Stimulated activated CD4-positive, alpha-beta T cell treated with anti-CD3 and anti-CD28 coated beads, Interleukin-12 subunit alpha, Interleukin-12 subunit beta, amount 100 ng/mL, for 48 hours (primary cell): ENCODE measurements at places on chromosomes 3 and 15.
A peak's percentile ranks its signal among the peaks of the same experiment; 100 is the strongest.

DNA sequence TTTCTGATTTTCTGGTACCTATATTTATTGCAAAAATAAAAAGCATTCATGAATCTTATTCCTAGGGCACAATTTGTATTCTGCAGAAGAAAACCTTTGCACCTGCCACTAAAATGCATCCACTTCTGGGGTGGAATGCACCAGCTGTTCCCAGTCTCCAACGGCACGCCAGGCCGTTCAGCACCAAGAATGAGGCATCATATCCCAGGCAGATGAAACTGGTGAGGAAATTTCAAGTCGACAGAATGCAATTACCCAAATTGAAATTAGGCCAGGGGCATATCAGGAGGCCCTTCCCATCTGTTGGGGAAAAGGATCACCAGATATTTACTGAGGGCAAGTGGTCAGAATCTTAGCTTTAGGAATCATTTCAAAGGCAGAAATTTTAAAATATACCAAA lies 13.6 kb upstream of the RBMS3 start:
- DNase-seq, result no peak

GRCh38 chr3:181716966-181717365 lies 5.2 kb downstream of the SOX2 start:
- no peak for DNase-seq

DNA sequence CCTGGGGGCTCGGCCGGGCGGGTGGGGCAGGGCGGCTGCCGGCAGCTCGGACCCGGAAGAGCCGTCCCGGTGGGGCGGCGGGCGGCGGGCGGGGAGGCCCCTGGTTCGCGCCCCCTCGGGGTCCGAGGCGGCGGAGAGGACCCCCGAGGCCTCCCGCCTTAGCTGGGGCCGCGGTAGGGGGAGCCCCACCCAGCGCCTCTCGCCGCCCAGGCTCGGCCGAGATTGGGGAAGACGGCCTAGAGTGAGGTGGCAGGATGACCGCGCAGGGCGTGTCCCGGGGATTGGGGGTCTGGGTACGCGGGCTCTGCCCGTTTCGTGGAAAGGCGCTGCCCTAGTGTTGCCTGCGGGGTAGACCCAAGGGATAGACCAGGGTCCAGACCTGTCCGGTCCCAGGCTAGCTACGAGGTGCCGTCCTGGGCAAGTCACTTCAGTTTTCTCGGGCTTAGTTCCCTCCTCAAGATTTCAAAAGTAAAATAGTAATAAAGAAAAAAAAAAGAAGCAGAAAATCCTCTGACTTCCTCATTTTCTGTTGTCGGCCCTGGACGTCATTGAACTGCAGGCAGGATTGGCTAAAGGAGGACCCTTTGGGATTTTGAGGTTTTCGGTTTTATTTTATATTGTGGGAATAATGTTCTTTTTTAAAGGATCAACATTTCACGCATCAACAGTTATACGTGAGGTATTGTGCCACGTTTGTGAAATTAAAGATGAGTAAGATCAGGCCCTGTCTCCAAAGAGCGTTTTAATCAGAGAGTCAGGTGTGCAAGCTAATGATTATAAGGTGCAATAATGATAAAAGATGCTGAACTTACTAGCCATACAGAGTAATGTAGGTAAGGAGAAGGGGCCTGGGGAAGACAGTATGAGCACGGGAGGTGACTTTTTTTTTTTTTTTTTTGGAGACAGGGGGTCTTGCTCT lies 679 bp downstream of the IQGAP1 start:
- peak; percentile 30 for DNase-seq

- peak; percentile 28 for DNase-seq
Measured at GRCh38 chr15:90221246-90221900, 12.4 kb downstream of the CIB1 start.

- DNase-seq, result no peak
Measured at GRCh38 chr3:39115870-39116269, 8.4 kb downstream of the TTC21A start.

GRCh38 chr15:39198044-39199000 lies 382.6 kb upstream of the THBS1 start:
- DNase-seq, result no peak

DNA sequence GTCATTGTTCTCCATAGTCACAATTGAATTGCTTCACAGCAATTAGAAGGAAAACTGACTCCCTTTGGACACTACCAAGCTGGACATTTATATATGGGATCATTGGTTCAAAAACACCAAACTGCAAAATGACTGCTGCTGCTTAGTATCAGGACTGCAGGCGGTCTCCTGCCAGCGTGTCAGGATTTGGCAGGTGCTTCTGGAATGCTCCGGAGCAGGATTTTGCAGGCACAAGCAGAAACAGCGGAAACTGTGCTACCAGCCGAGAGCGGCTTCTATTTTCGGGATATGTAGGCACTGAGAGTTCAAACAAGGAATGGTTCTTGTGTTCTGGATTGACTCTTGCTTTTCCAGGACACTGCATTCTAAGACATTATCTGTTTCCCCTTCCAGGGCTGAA lies 95.5 kb downstream of the SSR3 start:
- DNase-seq, result no peak

GRCh38 chr3:146640955-146641867 lies 36.1 kb upstream of the PLSCR5 start:
- no peak for DNase-seq

GRCh38 chr15:63388511-63388910 lies 6.9 kb upstream of the CA12 start:
- DNase-seq, result no peak
